ENCODE measurements at places on chromosomes 7 and 10.

- no peak for DNase-seq
Measured at GRCh38 chr10:123784646-123785045, 107.0 kb downstream of the CPXM2 start.

GRCh38 chr7:106644999-106645398 is 16.0 kb downstream of the CCDC71L start:
- DNase-seq: no peak

DNA sequence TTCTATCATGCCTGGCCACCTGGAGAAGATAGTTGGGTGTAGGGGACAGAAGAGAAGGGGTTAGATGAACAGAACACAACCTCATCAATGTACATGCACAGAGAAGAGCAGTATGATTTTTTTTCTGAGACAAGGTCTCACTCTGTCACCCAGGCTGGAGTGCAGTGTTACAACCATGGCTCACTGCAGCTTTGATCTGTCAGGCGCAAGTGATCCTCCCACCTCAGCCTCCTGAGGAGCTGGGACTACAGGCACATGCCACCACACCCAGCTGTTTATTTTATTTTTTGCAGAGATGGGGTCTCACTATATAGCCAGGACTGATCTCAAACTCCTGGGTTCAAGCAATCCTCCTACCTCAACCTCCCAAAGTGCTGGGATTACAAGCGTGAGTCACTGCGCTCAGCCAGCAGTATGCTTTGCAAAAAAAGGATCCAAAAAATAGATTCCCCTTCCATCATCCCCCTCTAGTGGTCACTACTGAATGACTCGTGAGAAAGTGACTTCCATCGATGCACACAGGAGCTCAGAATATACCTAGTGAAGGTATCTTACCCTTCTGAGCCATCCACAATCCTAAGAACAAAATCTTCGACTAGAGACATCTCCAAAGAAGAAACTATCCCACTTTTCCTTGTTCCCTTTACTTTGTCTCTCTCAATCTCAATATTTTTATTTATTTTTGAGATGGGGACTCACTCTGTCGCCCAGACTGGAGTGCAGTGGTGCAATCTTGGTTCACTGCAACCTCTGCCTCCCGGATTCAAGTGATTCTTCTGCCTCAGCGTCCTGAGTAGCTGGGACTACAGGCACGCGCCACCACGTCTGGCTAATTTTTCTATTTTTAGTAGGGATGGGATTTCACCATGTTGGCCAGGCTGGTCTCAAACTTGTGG is 21.0 kb downstream of the ZCWPW1 start:
- DNase-seq: peak; percentile 49

DNA sequence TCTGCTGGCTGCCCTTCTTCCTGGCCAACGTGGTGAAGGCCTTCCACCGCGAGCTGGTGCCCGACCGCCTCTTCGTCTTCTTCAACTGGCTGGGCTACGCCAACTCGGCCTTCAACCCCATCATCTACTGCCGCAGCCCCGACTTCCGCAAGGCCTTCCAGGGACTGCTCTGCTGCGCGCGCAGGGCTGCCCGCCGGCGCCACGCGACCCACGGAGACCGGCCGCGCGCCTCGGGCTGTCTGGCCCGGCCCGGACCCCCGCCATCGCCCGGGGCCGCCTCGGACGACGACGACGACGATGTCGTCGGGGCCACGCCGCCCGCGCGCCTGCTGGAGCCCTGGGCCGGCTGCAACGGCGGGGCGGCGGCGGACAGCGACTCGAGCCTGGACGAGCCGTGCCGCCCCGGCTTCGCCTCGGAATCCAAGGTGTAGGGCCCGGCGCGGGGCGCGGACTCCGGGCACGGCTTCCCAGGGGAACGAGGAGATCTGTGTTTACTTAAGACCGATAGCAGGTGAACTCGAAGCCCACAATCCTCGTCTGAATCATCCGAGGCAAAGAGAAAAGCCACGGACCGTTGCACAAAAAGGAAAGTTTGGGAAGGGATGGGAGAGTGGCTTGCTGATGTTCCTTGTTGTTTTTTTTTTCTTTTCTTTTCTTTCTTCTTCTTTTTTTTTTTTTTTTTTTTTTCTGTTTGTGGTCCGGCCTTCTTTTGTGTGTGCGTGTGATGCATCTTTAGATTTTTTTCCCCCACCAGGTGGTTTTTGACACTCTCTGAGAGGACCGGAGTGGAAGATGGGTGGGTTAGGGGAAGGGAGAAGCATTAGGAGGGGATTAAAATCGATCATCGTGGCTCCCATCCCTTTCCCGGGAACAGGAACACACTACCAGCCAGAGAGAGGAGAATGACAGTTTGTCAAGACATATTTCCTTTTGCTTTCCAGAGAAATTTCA is 1.7 kb downstream of the ADRB1 start:
- DNase-seq: peak; percentile 55

- DNase-seq: no peak
Measured at GRCh38 chr7:35289376-35289775, 35.5 kb upstream of the TBX20 start.

DNA sequence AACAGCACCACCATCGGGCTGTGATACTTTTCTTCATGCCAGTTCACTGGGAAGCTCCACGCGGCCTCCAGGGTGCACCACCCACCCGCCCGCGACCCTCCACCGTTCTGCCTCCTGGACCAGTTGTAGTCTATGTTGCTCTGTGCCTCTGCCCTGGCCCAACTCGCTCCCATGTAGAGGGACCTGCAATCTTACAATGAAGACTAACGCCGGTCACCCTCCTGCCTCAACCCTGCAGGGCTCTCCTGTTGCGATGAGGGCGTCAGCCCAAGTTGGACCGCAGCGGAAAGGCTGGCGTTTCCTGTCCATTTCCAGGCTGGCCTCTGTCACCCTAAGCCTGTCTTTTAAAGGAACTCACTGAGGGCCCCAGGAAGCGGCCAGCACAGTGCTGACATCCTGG is 34.9 kb downstream of the IL15RA start:
- no peak for DNase-seq

- peak; percentile 63 for DNase-seq
Measured at GRCh38 chr7:45259966-45260646, 102.5 kb downstream of the RAMP3 start.

DNA sequence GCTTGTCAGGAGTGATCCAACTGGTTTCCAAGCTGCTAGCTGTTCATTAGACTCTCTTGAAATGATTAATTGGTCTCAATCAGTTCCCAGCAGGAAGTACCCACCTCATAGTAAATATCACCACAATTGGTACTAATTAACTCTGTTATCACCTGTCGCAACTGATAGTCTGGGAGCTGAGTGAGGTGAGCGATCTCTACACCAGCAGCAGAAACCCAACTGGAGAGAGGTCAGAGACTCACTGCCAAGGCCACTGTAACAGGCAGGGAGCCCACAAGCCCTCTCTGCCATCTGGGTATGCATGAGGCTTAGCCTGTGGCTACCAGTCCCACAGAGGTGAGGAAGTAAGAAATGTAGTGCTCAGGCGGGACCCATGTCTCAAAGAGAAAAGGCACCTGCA is 245.5 kb downstream of the DYNC1I1 start:
- no peak for DNase-seq

DNA sequence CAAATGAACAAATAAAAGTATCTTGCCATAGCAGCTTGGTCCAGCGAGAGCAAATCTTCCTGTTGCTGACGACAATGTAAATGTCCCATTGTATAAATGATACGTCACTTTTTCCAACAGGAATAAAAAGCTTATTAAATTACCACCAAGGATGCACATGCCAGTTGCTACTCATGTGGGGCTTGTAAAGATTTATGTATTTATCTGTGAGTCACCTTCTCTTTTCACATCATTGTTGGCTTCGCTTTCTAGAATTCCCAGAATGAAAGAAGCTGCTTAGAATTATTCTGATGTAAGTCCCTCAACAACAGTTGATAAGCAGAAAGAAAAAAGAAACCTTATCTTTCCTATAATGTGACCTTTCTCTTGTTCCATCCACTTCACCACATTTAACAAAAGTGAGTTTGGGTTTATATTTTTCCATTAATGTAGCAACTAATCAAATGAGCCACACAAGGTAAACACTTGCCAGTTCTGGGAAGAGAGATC is 22.4 kb downstream of the DNAJC12 start:
- no peak for DNase-seq

DNA sequence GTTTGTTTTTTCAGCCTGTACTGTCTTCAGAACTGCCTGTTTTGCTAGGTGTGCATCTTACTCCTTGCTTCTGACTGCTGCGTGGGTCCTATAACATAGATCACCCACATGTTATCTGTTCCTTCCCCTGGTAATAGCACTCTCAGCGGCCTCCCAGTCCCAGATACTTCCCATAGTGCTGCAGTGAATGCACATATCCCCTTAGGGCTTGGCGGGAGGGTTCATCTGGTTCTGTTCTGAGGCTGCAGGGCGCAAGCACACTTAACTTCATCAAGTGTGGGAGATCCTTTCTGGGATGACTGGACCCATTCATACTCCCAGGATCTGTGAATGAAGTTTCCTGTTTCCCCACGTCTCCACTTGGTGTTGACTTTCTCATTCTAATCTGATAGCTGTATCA is 90.7 kb downstream of the CELF2 start:
- DNase-seq: no peak

GRCh38 chr7:104363355-104363754 is 35.0 kb downstream of the LHFPL3 start:
- no peak for DNase-seq

DNA sequence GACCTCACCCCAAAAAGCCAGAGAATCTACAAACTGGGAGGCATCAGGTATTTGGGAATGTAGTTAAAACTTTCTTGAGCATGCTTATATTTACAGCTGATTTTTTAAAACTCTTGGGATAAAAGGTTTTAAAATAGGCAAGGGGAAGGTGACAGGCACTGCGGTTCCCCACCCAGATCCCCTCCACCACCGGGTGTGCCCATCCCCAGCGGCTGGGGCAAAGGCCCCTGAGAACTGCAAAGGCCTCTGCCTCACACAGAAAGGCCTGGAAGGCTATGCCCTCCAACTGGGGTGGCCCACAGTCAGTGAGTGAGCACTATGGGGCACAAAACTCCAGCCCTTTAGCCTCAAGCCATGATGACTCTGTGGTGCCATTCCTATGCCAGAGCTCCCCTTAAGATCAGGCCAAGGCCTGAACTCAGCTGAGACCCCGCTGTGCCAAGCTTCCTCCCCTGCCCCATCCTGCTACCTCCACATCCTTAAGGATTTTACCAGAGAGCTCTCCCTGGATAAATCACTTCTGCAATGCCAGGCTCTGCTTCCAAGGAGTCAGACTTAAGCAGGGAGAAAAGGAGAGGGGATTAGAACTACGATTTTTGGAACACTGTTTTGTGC is 299.1 kb downstream of the GRID1 start:
- no peak for DNase-seq

GRCh38 chr7:26186364-26187311 is 13.9 kb downstream of the HNRNPA2B1 start:
- peak; percentile 36 for DNase-seq

DNA sequence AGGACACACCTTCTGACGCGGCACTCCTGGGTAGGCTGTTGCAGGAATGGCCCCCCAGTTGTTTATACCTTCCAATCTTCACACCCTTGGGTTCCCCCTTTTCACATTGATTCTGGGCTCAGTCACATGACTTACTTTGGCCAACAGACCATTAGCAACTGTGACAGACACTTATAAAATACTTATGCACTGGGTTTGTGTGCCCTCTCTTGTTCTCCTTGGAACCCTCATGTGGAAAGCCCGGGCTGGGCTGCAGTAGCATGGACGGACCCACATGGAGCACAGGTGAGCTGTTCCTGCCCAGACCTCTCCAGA is 69.0 kb downstream of the ATXN7L1 start:
- no peak for DNase-seq

GRCh38 chr10:50260791-50261281 is 9.5 kb upstream of the ASAH2 start:
- peak; percentile 2 for DNase-seq

DNA sequence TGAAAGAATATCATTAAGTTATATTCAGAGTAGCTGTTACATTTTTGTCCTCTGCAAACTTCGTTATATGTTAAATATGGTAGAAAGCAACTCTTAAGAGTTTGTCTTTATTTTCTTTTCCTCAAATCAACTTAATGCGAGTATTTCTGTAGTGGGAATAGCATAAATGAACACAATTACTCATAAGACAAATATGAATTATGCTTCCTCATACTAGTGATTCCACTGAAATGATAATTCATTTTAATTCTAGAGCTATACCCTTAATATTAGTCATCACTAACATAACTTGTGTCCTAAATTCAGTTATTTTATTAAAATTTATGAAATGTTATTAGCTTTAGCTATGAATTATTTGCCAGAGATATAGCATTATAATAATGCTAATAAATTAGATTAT is 820.6 kb upstream of the KCND2 start:
- DNase-seq: no peak

DNA sequence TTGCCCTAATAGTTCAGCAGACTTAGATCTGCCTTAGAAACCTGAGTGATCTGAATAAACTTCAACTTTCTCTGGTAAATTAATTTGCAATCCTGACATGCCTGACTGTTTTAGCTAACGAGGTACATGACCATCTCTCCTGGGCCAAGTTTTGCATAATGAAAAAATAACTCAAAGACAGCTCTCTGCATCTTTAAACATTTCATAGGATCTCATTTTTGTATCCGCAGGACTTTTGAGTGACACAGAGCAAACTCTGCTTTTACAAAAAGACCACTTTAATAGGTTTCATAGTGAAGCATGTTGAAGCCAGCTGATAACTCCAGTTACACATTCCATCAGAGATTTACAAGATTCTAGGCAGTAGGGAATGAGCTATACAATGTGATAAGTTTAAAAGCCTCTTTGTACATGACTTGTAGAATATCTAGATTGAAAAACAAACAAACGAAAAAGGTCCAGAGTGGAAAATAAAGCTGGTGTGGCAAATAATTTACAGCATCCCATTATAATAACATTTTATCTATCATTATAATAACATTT is 2.1 kb downstream of the PRKG1 start:
- DNase-seq: no peak

- DNase-seq: no peak
Measured at GRCh38 chr7:149325248-149325647, 63.3 kb downstream of the ZNF783 start.

DNA sequence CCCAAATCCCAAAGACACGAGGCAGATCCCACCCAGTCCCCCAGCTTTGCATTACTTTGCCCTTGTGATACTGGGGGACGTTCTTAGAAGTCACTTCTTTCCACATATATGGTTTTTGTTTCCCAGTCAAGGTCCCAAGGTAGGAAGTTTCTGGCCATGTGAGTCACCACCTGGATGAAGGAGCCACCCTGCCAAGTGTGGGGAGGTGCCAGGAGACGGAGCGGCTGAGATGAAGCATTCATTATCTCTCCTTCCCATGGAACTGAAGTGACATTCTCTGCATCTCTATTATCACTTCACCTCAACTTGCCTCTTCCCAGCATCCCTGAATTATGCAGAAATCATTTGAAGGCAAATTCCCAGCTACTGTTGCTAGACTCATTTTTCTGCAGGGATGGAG is 136.2 kb upstream of the INSYN2A start:
- no peak for DNase-seq

DNA sequence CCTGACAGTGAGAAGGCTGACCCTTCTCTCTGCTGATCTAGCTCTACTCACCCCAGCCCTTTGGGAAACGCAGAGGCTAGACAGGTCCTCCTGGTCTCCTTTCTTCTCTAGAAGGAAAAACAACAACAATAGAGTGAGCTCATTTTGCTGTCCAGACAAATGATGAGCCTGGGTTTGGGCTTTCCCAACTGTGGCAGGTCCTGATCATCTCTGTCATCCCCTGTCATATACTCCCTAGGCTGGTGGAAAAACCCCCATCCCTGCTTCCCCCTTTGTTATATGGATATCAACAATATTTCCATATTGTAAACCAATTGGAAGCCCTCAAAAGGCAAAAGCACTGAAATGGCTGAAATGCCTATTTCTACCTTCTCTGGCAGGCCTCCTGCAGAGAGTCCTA is 9.2 kb upstream of the DDIT4 start:
- no peak for DNase-seq

Data from CD4-positive, alpha-beta T cell treated with Interleukin-1 beta for 1 hour (primary cell).